ENCODE measurements at places on chromosomes 2 and 18.

DNA sequence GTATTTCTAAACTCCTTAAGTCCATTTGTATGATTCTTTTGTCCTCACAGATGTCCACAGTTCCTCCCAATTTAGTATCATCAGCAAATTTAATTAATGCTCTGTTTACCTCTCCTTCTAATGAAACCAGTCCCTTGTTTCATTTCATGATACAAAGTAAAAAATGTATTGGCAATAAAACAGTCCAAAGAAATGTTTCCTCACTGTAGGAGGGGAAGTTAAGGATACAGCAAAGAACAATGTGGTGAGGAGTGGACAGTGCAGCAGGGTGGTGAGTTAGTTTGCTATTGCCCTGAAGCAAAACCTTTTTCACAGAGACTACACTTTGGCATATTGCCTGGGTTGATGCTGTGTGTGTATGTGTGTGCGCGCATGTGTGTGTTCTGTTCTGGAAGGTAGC is 401.5 kb downstream of the ARHGAP15 start:
- peak; percentile 62 for DNase-seq

DNA sequence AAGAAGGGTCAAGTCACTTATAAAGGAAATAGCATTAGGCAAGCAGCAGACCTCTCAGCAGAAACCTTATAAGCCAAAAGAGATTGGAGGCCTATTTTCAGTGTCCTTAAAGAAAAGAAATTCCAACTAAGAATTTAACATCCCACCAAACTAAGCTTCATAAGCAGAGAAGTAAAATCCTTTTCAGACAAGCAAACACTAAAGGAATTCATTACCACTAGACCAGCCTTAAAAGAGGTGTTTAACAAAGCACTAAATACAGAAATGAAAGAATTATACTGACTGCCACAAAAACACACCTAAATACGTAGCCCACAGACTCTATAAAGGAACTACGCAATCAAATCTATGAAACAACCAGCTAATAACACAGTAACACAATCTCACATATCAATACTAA is 160.4 kb downstream of the EXOC6B start:
- DNase-seq = no peak

GRCh38 chr2:31736695-31737454 is 156.1 kb upstream of the SRD5A2 start:
- no peak for DNase-seq

- DNase-seq = no peak
Observed at GRCh38 chr2:177229442-177230242, 17.0 kb downstream of the HNRNPA3 start.

DNA sequence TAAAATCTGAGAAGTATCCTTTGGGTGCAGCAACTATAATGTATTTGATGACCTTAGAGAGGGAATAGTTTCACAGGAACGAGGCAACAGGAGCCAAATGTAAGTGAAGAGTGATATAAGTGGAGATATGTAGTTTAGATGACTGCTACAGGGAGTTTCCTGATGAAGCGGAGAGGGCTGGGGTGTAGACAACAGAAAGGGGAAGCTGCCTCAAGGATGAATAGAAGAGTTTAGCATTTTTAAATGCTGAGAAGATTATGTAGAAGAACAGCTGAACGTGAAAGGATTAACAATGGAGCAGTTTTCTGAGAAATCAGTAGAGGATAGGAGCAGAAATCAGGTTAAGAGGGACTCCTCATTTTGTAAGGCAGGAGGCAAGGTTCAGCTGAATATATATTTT is 133.3 kb downstream of the LCLAT1 start:
- DNase-seq = no peak

GRCh38 chr2:215764441-215765048 is 248.8 kb downstream of the MREG start:
- no peak for DNase-seq

- DNase-seq = no peak
Observed at GRCh38 chr2:233025706-233026105, 6.8 kb upstream of the NEU2 start.

DNA sequence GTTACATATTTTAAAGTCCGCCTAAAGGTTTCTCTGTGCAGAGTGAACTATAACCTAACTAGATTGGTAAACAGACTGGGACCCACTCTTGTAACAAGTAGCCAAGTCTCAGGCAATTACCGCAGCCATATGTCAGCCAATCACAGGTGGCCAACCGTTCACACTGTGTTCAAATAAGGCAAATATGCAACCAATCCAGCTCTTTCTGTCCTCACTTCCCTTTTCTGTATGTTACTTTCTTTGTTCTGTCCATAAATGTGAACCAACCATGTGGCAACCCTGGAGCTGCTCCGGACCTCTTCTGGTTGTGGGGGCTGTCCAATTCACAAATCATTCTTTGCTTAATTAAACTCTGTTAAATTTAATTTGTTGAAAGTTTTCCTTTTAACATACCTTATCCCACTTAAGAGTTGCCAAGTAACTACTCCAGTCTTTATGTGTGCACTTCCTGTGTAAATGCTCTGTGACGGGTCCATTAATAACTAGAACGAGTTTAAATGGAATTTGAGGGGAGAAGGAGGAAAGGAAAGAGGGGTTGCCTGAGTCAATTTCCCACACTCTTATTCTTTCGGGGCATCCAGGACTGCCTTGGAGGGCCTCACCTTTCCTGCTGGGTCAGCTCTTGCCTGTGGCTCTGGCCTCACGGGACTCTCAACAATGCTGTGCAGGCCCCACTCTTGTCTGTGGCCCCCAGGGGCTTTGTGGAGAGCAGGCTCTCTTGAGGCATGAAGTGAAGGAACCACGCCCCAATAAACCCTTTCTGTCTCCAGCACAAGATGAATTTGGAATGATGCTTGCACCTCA is 6.6 kb upstream of the RPL37A start:
- DNase-seq = no peak

DNA sequence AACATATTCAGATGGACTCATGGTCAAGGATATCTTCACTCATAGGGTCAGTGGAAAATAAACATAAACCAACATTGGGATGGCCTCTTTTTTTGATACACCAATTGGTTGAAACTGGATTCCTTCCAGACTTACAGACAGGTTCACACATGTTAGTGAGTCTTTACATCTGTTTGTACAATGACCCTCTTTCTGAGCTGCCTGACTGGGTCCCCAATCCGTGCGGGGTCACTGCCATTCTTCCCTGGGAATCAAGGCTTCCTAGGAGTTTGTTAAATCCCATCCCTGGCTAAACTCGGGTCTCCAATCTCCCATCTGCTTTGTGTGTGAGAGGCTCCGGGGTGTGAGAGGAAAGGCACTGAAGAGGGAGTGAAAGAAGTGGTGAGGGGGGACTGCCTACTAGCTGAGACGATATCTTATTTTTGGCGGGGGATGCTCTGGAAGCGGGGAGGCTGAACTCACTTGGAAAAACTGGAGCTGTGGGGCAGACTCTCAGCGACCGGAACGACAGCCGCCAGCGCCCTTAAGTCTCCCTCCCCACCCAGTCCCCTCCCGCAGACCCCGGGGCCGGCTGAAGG is 487 bp downstream of the STARD6 start:
- peak; percentile 4 for DNase-seq

DNA sequence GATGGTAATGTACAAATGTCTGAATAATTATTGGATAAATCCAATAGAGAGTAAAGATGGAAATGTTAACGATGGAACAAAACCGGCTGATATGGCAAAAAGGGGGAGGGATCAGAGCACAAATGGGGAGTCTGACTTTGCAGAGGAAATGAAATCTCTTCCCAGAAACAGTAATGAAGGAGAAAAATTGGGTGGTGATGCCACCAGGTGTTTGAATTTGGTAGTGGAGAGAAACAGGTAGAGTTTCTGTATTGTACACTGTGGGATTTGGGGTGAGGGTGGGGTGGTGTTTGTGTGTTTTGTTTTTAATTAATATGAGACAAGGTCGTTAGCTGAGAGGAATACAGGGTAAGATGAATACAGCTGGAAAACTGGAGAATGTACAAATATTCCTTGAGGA is 20.4 kb upstream of the XDH start:
- no peak for DNase-seq

- DNase-seq = peak; percentile 94
Observed at GRCh38 chr2:234861841-234862735, 89.7 kb upstream of the SH3BP4 start.

DNA sequence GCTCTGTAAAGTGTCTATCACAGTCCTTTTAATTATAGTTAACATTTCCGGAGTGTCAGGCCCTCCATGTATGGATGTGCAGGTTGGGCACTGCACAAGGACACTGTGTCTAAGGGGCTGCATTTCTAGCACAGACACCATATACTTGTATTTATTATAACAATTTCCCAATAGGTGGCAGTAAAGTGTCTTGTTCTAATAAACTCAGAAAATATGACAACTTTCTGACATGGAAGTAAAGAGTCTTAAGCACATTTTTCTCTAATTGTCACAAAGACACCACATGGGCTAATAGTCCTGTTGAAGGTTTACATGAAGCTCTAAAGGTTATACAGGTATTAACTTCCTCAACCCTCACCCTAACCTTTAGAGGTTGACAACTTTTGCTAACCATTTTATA is 156.6 kb downstream of the DYSF start:
- DNase-seq = peak; percentile 66

GRCh38 chr2:202871300-202872141 is at the start of gene ICA1L:
Gene ICA1L, minus strand, starts transcription at chr2:202871766. Its CDS starts 42,757 bp downstream, at chr2:202829009.
- no peak for DNase-seq

DNA sequence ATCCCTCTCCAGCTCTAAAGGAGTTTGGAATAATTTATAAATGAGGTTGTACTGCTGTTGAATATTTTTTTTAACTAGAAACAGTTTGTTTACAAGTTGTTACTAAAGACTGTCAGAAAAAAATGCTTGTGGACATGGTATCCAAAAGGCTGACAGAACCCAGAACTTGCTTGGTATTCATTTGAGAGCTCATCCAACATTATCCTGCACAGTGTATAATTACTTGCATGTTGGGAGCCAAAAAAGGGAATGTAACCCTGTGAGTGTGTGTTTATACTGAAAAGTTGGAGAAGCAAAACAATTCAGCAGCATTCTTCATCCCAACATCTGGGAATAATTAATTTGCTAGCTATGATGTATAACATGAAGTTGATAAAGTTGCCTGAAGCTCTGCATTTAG is 42.1 kb upstream of the EHBP1 start:
- DNase-seq = no peak

- DNase-seq = no peak
Observed at GRCh38 chr18:34039611-34040010, 185.1 kb downstream of the NOL4 start.

GRCh38 chr2:167962436-167963226 is 284.8 kb downstream of the STK39 start:
- no peak for DNase-seq

DNA sequence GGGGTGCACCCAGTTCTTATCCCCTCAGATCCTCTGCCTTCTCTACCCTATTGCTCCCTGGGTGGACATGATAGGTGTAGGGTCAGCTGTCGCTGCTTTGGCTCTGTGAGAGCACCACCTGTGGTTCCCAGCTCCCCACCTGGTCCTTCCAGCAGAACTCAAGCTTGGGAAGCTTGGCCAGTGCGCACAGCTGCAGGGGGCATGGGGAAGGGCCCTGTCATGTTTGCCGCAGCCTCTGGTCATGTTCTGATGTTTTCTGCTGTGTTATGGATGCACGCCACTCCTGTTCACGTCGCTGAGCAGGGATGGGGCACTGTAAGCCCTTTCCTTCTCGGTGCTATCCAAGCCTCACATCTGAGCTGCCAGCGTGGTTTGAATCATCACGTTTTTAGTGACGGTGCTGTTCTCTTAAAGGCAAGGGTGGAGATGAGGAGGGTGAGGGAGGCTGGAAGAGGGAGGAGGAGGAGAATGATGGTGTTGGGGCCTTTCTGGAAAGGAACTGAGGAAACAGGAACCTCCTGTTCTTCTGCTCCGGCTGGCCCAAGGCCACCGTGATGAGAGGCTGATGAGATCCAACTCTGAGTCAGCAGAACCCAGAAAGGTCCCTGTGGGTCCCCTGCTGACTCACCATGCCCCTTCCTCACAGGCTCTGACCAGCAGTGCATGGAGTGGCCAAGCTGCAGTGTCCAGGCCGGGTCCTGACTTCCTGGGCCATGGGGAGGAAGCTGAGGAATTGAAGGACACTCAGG is 78.0 kb downstream of the LIPG start:
- no peak for DNase-seq

GRCh38 chr2:109638795-109639194 is 24.6 kb downstream of the SOWAHC start:
- no peak for DNase-seq

GRCh38 chr2:226995625-226996041 is 159.8 kb downstream of the RHBDD1 start:
- no peak for DNase-seq

DNA sequence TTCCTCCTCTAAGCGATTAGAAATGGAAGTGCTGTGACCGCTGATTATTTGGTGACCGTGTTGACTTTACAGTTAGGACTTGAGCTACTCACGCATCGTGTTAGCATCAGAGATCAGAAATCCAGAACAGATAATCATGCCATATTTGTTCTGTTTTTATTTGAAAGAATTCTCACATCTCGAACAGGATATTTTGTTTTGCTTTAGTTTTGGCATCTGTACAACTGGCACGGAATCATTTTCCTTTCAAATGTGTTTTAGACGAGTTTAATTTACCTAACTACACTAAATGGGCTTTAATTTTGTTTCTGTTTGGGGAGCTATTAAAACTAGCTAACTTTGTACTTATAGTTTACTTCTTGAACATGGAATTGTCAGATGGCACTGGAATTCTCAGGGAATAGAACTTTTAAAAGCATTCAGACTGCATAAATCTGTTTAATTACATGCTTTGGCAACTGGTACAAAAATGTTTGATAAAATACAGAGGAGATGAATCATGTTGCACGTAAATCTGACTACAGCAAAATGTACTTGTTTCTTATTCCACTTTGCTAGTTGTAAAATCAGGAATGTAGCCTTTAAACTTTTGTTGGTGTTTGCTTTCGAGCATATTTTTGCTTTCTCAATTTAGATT is 1.4 kb downstream of the ITPRID2 start:
- no peak for DNase-seq
